ENCODE measurements at places on chromosomes 13 and 19.

DNA sequence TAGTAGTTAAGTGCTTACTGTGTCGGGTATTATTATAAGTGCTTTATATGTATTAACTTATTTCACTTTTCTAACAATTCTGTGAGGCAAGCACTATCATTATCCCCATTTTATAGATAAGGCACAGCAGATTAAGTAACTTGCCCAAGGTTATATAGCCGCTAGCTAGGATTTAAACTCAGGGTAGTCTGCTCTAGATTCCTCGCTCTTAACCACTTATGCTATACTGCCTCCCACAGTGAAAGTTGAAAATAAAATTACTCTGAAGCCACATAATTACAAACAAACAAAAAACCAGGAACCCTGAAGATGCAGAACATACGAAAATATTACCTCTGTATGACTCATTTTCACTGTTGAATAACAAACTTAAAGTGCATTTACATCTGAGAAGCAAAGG lies 3.9 kb downstream of the TEX30 start:
- DNase-seq: no peak

DNA sequence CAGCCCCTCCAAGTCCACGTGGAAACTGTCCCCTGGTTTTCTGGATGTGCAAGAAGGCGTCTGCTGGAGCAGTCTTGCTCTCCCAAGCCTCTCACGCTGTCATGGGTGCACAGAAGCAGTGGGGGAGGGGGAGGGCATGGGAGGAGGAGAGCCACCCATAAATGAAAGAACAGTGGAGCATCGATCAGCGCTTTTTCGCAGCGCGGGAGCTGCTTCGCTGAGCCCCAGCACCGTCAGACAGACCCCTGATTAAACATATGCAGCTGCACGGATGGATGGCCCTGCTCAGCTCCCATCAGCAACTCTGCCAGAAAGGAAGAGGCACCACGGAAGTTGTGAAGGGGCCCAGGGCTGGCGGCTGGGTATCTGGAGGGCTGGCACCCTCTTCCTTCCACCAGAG lies 264.9 kb downstream of the UQCRFS1 start:
- peak; percentile 2 for DNase-seq

DNA sequence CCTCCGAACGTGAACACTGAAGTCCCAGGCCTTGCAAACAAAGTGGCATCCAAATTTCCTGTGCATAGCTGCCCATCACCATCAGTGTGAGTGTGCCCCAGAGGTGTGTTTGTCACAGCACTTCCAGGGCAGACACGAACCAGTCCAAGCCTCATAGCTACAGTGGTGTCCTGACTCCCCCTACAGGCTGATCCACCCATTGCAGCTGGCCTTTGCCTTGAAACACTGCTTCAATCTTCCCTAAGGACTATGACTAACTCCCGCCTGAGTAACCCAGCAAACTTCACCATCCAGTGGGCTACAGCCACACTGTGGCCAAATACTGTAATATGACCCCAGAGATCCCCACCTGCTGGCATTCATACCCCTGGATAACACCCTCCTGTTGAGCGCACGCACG lies 3.9 kb downstream of the ZNF266 start:
- peak; percentile 77 for DNase-seq

DNA sequence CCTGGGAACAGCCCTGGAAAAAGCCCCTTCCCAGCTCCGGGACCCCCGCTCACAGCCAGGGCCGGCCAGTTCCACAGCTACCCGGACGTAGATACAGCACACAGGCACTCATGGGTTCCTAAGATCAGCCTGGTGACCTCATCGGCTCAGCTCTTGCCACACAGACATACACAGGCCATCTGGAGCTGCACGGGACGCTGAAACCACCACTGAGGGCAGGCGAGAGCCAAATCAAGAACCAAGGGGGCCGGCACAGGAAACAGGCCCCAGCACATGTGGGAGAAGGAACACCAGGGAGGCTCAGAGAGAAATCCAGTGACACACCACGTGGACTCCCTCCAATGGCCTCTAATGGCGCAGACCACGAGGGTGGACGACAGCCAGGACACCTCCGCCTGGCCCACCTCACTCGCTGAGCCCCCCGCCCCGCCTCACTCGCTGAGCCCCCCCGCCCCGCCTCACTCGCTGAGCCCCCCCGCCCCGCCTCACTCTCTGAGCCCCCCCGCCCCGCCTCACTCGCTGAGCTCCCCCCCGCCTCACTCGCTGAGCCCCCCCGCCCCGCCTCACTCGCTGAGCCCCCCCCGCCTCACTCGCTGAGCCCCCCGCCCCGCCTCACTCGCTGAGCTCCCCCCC lies 69.7 kb upstream of the C13orf46 start:
- peak; percentile 56 for DNase-seq
